ENCODE measurements at places on chromosomes 1 and 21. TPM values are rescaled to one million over a fixed set of nuclear protein-coding genes. Genes with fewer than 3 reads are reported as not detected.

DNA sequence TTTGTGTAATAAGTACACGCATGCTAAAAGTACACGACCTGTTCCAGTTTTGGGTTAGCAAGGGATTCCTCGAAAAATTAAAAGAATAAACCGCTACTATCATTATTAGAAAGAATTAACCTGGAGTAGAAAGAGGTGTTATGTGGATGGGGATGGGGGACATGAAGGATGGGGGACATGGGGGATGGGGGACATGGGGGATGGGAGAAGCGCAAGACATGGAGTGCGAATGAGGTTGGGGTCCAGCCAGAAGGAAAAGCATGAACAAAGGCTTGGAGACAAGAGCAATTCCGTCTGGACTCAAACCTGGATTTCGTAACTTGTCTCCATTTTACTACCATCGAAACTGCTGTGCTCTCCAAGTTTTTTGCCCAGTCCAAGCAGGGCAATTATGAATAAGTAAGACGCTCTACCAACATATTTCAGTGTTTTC is 591 bp upstream of the KDM1A start:
- no peak for DNase-seq

Gene EPHB2
- 143 TPM for total RNA-seq

DNA sequence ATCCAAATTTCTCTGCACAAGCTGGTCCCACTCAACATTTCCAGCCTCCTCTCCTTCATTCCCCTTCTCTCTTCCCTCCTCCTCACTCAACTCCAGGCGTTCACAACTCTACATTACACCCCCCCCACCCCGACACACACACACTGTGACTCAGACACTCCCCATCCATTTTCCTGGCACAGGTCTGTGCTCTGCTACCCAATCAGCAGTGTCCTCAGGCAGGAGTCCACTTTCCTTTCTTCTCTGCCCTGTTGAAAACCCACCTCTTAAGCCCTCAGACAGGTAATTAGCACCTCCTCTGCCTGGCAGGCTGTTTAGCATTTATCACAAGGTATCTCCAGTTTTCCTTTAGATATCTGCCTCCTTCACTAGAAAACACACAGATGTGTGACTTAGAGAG is 8.8 kb upstream of the LMX1A start:
- DNase-seq = no peak

- DNase-seq = no peak
Measured at GRCh38 chr21:28644762-28645161, 347.9 kb downstream of the LTN1 start.

DNA sequence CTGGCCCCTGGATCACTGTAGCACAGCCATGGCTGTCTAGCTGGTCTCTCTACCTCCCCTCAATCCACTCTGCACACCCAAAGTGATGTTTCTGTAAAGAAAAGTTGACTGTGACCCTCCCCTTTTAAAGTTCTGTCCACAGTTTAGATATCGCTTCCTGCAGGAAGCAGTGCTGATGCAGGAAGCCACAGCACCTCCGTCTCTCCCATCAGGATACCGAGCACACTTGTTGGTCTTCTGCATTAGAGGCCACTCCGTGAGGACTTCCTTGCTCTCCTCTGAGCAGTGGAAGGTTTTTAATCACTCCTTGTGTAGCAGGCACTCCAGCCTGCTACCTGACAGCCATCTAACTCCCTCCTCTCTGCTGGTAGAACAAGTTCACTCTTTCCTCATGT is 69.5 kb downstream of the GADD45A start:
- DNase-seq = no peak

- no peak for DNase-seq
Measured at GRCh38 chr1:31663622-31664452, 19.2 kb upstream of the PEF1 start.

DNA sequence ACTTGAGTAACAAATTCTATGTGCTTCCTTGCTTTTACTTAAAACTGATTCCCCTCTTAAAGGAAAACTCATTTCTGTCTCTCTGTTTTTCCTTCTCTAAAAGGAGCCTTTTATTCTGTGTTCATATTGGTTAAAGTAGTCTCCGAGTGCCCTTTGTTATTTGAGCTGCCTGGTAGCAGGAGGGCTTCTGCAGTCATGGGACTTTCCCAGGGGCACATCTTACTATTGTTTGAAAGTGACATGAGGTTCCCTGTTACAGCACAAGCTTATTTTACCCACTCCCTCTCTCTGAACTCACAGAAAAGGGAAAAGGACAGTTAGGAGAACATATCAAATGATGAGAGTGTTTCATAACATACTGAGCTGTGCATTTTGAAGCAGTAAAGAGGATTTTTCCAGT is 58.1 kb upstream of the ANGPTL1 start:
- no peak for DNase-seq

DNA sequence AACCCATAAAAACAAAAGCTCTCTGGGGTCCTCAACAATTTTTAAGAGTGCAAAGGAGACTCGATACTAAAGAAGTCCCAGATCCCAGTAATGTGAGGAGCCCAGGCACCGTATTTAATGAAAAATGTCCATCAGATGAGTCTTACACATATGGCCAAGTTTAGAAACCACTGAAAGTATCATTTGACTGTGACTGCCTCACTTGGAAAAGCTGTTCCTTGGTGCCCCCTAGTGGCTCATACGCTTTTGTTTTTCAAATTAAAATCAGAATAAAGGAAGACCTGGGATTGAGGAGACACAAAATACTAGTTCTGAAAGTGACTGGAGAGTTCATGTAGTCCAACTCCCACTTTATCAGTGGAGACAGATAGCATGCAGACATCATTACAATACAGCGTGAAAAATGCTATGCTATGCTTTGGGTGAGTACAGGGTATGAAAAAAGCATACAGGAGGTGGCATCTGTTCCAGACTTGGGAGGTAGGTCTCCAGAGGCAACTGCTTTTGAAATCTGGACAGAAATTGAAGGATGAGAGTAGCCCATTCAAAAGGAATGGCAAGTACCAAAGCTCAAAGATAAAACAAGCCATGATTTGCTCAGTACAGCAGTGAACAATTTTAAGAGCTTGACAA is 33.8 kb downstream of the GDAP2 start:
- peak; percentile 49 for DNase-seq

DNA sequence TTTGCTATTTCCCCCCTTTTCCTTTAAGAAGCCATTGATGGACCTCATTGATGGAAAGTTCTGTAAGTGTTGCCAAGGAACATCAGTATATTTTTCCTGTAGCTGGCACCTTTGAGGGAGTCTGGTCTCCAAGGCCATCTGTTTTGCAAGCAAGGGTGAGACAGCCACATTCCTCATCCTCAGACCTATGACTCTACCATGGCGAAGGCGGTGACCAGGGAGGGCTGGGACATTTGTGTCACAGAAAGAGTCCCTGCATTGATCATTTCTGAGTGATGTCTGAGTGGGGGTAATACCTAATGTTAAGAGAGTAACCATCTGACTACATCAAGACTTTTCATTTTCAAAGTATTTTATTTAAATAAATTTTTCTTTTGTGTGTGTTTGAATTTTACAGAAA is 35.4 kb downstream of the KIAA0040 start:
- no peak for DNase-seq

DNA sequence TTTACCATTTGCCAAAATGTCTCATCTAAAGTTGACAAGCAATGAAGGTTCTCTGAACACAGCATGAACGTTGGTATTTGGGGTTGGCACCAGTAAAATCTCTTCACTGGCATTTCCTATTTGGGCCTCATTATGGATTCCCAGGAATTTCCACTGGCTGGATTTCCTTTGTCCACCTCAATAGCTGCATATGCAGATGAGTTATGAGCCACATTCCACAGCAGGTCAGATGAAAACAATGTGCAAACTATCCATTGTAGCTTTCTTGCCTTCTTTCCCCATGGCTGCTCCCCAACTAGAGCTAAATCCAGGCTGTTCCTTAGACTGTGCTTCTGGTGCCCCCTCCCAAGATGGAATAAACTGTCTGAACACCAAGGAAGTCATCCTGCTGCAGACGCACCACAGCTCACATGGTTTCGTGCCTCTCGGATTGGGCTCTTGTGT is 168.1 kb upstream of the FGGY start:
- no peak for DNase-seq

All from kidney epithelial cell (primary cell).